IgD-negative memory B cell (primary cell): ENCODE measurements at places on chromosomes 2 and 18. TPM values are rescaled to one million over a fixed set of nuclear protein-coding genes. Genes with fewer than 3 reads are reported as not detected.

CYP27C1 gene
- polyA plus RNA-seq, result not detected

RFTN2 gene
- not detected for polyA plus RNA-seq

SRD5A2 gene
- polyA plus RNA-seq, result not detected

GALNT14 gene
- polyA plus RNA-seq, result 0.68 TPM

MC2R gene
- polyA plus RNA-seq, result not detected

TFCP2L1 gene
- 0.25 TPM for polyA plus RNA-seq

INPP1 gene
- 2.7 TPM for polyA plus RNA-seq

RDH14 gene
- 36.6 TPM for polyA plus RNA-seq

AFTPH gene
- 63.5 TPM for polyA plus RNA-seq

RBMS1 gene
- 19.2 TPM for polyA plus RNA-seq

ANKRD44 gene
- 91.6 TPM for polyA plus RNA-seq

ERICH2 gene
- not detected for polyA plus RNA-seq

MERTK gene
- 0.33 TPM for polyA plus RNA-seq

HAAO gene
- 5.7 TPM for polyA plus RNA-seq

B3GNT7 gene
- polyA plus RNA-seq, result 3.3 TPM

CTLA4 gene
- polyA plus RNA-seq, result not detected

ERCC3 gene
- 24.7 TPM for polyA plus RNA-seq

SP3 gene
- polyA plus RNA-seq, result 54.4 TPM

TTN gene
- 9.4 TPM for polyA plus RNA-seq

MTCL1 gene
- 0.28 TPM for polyA plus RNA-seq

CACNB4 gene
- polyA plus RNA-seq, result 0.43 TPM

RBFA gene
- polyA plus RNA-seq, result 17.5 TPM

NYAP2 gene
- polyA plus RNA-seq, result not detected
